ENCODE measurements at places on chromosomes 11 and 22.

DNA sequence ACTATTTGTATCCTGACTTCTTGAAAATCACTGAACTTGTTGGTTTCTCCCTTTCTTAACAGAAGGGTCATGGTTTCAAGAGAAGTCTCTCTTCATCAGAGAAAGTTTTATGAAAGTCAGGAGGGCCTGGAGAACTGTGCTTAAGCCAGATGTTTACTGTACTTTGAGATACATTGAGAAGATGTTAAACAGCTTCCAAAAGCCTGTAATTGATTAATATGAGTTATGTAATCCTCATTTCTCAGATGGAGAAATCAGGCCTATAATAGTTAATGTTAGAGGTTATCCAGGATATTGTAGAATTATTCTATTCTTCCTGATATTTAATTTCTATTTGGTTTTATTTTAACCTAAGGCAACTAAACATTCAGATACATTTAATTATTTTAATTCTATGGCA is 97.1 kb upstream of the RAG2 start:
- DNase-seq: no peak

DNA sequence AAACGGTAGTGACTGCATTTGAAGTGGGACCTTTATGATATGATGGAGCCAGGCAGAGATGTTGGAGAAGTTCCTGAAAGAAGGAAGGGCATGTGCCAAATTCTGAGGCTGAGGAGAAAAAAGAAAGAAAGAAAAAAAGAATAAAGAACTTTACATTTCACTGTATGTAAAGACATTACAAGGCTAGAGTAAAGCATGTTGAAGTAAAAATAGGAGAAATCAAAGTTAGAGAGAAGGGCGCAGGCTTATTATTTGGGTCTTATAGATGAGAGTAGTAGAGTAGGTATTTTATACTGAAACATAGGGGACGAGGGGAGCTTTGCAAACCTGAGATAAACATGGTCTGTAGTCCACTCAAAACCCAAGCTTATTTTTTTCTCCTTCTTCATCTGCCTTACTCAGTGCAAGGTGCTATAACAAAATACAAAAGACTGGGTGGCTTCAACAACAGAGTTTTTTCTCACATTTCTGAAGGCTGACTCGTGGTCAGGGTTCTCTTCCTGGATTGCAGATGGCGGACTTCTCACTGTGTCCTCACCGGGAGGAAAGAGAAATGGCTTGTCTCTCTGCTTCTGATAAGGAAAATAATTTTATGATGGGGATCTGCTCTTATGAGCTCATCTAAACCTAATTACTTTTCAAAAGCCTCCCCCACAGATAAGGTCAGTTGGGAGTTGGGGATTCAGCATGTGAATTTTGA is 2.7 kb downstream of the HBG1 start:
- DNase-seq: no peak

DNA sequence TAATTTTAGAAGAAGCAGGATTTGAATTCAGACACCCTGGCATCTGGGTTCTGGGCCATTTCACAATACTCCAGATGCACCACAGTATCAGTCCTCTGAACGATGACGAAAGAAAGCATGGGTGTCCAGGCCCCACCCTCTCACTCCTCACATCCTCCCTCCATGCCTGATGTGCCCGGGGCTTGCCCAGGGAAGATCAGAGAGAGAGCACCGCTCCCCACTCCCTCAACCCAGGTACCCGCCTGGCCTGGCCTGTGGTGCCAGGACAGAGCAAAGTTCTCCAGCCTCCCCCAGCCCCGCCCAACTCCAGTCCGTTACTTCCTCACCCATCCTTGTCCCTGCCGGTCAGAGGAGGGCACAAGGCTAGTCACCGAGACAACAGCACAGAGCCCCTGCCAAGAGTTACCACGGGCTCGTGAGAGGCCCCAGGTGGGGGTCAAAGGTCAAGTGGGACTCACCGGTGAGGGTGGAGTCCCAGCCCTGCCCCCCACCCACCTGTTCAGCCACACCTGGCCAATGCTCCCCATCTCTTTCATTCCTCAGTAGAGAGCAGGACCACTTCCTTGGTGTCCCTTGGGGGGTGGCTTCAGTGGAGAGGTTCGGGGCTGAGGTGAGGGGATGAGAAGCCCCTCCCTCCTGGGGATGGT is 8.1 kb downstream of the BCL9L start:
- DNase-seq: no peak

DNA sequence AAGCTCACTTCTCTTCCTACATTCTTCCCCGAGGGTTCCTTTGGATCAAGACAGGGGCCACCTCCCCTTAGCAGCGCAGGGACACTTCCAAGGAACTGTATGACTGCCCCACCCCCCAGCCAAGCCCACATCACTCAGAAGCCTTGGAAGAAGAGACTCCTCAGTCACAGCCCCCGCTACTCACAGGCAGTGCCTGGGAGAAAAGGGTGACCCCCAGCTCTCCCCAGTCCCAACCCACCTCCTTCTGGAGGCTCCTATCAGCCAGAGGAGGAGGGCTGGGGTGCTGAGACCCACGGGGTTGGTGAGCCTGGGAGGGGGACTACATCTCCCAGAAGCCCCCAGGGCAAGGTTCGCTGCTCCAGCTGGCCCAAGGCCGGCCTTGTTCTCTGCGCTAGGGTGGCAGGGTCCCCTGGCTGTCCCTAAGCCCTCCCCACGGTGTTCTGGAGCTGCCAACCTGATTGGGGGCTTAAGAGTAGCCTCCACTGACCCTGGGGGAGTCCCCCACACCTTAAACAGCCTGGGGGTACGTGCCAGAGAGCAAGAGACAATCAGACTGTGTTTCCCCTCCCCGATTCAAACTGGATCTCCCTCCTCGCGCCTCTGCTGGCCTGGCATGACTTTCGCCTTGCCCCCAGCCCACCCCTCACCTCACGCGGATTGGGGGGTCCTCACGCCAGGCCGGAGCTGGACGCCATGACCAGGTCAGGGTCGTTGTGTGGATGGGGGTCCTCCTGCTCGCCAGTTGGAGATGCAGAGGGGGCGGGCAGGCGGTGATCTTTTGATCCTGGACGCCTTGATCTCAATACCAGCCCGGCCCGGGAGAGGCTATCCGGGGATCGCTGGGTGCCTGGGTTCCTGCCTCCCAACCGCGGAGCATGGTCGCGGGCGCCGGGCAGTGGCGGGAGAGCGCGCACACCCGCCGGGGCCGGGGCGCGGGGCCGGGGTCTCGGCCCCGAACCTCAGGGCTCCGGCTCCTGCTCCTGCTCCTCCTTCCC is 838 bp downstream of the BCL9L start:
- peak; percentile 71 for DNase-seq

Data from NAMALWA (cell line).